ENCODE measurements at places on chromosomes 1 and 21.

- DNase-seq = peak; percentile 77
These were observed 31.4 kb upstream of the PRELP start for GRCh38 chr1:203444171-203444576.

GRCh38 chr1:151980287-151981177 is 13.1 kb downstream of the S100A10 start:
- peak; percentile 98 for DNase-seq

- DNase-seq = no peak
These were observed 144.7 kb upstream of the SPATA6 start for GRCh38 chr1:48616710-48617109.

DNA sequence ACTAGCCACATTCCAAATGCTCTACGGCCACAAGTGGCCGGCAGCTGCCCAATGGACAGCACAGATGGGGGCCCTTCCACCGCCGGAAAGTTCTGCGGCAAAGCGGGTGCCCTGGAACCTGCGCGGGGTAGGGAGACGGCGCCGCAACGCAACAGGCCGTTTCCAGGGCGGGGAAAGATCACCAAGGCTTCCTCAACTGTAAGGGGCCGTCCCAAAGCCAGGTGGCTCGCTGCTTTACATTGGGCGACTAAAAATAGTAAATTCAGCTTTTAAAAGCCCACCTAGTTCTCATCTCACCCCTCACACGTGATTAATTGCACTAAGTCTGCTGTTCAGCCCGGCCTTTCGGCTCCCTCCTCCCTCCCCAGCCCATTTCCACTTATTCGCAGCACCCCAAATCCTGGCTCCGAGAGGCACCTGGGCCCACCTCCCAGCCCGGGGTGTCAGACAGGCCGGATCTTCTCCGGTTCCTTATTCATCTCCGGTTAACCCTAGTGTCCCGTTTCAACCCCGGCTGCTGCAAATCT is 643 bp downstream of the CFAP298 start:
- peak; percentile 18 for DNase-seq

DNA sequence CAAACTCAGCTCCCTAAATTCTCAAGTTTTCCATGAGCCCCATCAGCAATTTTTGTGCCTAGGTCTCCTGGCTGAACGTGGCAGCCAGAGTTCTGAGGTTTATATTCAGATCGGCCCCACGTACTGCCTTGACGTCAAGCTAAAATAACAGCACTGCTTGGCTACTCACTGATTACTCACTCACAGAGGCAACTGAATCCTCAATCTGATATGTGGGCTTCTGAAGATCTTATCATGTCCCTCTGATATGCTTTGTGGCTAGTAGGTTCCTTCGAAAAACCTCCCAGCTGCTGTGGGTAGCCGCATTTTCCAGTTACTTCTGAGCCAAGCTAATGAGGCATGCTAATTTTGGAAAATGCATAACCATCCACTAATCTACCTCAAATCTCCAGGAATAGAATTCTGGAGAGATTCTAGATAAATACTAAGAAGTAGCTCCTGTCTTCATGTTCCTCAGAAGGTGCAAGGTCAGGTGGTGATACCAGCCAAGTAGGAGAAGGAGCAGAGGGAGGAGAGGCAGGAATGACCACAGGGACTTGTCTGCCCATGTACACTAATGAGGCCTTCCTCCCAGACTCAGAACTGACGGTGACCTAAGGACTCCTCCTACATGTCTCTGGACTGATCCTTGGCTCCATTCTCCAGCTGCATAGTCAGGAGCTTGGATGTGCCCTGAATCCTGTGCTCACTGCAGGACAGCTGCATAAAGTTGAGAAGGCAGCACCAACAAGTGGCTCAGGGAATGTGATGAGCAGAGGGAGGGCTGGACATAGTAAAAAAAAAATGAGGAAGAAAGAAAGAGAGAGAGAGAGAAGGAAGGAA is 263.7 kb downstream of the TNR start:
- DNase-seq = no peak

- no peak for DNase-seq
These were observed 465.2 kb downstream of the AJAP1 start for GRCh38 chr1:5119366-5120234.

- DNase-seq = no peak
These were observed 536.0 kb downstream of the LMO4 start for GRCh38 chr1:87864676-87865075.

DNA sequence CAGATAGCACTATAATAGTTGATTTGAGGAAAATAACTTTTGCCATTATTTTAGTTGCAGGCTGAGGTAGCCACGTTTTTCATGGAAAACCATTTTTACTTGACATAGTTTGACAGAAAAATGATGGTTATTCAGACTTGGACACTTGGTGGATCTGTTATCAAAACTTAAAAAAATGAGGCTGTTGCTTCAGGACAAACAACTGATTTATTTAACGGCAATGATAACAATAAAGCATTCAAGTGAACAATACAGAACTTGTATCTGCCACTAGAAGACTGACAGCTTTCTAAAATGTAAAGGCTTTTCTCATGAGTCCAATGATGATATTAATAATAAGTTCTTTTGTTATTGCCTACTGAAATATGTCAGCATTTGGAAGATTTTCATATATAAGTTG is 322.9 kb downstream of the BRINP3 start:
- no peak for DNase-seq

DNA sequence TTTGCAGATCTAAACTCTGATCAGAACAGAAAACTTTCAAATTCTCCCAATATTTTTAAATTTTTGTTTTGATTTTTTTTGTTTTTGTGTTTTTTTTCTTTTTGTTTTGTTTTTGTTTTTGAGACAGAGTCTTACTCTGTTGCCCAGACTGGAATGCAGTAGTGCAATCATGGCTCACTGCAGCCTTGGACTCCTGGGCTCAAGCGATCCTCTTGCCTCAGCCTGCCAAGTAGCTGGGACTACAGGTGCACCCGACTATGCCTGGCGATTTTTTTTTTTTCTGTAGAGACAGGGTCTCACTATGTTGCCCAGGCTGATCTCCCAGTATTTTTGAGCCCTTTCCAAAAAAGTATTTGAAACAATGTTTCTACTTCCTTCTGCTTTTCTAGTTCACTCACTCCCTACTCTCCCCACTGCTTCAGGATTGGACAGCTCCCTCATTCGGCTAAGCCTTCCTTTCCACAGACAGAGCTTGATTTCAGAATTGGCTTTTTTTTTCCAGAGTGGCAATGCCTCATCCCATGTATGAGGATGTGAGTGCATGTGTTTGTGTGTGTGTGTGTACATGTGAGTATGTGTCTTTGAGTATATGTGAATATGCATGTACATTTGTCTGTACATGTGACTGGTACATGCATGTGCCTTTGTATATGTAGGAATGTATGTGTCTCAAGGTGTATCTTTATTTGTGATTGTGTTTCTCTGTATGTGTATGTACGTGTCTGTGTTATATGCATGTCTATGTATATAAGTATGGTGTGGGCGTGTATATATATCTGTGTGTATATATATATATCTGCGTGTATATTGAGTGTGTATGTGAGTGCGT is 11.9 kb downstream of the LHX4 start:
- DNase-seq = no peak

DNA sequence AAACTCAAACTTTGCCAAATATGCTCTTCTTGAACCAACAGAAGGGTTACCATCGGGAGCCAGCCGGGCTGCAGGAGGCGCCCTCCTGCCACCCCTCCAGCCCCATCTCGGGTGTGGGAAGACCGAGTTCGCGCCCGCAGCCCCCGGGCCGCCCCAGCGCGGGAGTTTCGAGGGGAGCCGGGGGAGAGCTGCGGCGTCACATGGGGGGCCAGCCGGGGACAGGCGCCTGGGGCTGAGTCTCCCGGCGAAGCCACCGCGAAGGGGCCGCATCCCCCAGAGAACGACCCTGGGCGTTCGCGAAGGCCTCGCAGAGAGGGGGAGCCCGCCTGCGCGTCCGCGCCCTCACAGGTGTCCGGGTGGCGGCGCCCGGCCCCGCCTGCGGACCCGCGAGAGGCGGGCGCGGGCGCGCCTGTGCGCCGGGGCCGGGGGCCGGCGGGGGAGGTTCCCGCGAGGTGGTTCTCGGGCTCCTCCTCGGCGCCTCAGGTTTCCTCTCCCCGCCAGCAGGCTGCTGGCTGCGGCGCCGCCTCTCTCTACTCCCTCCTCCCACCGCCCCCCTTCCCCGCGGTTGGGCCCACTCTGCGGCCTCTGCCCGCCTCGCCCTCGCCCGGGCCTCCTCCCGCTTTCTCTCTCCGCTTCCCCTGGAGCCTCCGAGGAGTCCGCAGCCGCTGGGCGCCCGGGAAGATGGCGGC is at the start of gene RAVER2:
RAVER2 (plus strand) TSS at position 584 of the 689 bp plus-strand sequence; CDS start at position 682, 98 bp downstream.
- peak; percentile 44 for DNase-seq

DNA sequence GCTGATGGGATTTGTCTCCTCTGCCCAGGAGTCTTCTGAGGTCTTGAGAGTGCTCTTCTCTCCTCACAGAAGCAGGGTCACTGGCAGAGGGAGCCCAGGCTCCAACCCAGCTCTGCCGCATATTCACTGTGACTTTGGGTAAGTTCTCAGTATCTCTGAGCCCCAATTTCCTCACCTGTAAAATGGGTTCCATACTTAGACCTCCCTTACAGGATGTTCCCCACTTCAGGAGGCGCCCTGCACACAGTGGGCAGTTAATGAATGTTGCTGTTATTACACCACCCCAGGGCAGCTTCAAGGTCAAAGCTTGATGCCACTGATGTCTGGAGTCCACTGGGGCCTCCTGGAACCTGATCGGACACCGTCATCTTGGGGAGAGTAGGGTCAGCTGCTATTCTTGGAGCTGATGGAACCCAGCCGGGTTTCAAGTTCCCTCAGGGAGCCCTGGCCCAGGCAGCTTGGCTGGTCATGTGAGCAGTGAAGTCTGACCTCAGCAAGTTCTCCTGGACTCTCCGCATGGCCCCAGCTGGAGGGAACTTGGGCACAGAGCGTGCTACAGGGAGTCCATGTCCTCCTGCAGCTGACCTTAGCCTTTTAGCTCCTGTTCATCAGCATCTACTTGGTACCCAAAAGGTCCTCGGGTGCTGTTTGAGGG is 21.8 kb downstream of the COA7 start:
- no peak for DNase-seq

GRCh38 chr1:110471131-110471530 is 20.2 kb downstream of the PROK1 start:
- DNase-seq = no peak

GRCh38 chr1:113205980-113206766 is 133.2 kb downstream of the LRIG2 start:
- DNase-seq = no peak

DNA sequence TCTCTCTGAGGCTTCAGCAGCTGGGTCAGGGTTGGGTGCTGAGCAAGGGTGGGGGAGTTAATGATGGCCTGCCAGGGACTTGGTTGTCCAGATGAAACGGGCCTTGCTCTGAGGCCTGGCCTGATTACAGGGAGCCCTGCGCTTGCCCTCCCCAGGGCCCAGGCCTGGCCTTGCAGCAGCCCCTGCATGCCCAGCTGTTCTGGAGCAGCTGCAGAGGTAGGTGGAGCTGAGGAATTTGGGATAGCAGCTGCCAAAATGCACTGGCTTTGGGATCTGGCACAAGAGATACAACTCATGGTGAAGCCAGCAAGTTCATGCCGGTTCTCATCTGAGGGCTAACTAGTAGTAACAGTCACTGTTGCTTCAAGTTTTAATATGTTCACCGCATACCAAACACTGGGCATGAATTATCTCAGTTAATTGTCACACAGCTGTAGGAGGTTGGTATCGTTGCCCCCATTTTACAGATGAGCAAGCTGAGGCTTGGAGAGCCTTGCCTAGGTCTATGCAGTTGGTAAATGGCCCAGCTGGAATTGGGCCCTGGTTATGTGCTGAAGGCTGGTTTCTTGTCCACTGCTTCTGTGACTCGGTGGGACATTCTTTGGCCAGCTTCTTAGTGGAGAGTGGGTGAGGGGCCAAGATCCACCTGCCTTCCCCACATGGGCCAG is 7.3 kb upstream of the SERINC2 start:
- DNase-seq = peak; percentile 52

DNA sequence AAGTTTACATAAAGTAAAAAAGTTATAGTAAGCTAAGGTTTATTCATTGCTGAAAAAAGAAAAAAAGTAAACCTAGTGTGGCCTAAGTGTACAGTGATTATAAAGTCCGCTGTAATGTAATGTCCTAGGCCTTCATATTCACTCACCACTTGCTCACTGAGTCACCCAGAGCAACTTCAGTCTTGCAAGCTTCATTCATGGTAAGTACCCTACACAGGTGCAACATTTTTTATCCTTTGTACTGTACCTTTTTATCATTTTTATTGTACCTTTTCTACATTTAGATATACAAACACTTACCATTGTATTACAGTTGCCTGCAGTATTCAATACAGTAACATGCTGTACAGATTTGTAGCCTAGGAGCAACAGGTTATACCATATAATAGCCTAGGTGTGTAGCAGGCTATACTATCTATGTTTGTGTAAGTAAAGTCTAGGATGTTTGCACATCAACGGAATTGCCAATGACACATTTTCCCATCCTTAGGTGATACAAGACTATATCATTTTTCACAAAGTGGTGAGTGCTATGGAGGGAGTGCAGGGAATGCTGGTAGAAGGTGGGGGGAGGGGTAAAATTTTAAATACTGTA is 58.0 kb upstream of the DMRTA2 start:
- no peak for DNase-seq

- DNase-seq = no peak
These were observed 144.1 kb downstream of the LRRC40 start for GRCh38 chr1:70061231-70061630.

DNA sequence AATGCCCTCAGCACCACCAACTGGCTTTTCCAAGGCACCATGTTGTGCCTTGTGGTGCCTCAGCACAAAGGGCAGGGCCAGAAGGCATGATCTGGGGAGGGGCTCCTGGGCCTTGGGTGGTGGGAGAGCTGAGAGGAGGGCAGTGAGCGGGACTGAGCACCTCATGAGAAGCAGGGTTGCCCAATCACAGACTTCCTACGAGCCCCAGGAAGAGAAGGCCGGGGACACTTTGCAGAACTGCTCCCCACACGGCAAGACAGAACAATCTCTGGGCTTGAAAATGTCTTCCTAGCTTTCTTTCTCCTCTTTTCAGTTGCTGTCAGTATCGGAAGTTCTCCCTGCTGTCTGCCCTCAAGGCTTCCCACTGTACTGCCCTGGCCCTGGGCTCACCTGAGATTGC is 6.8 kb downstream of the KCNJ10 start:
- no peak for DNase-seq

DNA sequence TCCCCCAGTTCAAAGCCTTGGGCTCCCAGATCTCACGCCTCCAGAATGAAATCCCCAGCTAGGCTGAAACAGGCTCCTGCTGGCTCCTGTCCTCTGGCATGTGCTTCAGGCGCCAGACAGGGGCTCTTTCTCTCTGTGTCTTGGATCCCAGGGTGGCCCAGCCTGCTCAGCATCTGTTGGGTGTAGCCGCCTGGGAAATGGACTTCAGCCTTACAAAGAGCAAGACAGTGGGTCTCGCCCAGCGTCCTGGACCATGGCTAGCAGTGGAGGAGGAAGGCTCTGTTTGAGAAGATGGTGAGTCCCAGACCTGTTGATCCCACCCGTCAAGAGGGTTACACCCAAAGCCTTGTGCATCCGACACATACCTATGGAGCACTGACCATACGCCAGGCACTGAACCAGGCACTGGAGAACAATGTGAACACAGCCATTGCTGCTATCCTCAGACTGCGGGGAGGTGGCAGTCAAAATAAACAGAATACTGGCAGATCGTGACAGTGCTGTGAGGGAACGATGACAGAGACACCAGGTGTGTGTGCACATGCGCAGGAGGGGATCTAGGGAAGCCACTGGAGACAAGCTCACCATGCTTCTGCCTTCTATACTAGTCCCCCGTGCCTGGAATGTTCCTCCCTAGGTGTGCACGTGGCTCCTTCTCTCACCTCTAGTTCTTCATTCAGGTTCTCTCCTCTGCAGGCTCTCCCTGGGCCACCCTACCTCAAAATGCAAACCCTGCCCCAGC is 93.0 kb upstream of the GCLM start:
- DNase-seq = no peak
